Nephron progenitor cell (in vitro differentiated cells): ENCODE measurements at places on chromosomes 2 and 18.

- no peak for DNase-seq
Measured at GRCh38 chr2:200275295-200276013, 31.0 kb upstream of the SPATS2L start.

GRCh38 chr18:59822612-59823550 is 76.9 kb upstream of the PMAIP1 start:
- no peak for DNase-seq

GRCh38 chr2:167471734-167472133 is 583.5 kb downstream of the XIRP2 start:
- DNase-seq = no peak

- no peak for DNase-seq
Measured at GRCh38 chr18:13614641-13615288, 111.6 kb downstream of the FAM210A start.

DNA sequence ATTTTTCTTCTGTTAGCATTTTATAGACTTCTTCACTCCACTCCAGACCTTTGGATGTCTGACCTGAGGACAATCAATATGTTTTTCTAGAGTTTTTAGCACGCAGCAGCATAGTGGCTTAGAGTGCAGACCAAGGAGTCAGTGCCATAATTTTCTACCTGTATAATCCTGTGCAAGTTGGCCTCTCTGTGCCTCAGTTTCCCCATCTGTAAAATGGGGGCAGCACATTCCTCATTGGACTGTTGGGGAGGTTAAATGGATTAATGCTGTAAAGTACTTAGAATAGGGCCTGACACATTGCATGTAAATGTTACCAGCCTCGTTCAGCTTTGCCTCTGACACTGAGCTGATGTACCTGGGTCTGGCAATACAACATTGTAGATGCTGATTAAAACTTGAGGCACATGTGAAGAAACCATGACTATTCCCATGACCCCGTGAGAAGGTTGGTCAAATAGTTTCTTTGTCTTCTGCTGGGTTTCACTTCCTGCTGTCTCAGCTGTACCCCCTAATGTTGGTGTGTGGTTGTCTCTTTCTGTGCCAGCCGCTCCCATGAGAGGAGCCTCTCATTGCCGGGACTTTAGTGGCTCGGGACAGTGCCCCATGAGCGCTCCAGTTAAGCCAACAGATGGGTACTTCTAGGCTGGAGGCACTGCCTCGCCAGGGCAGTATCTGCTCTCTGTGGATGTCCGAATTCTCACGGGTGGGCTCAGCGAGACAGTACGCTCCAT is 125.3 kb downstream of the SH3RF3 start:
- DNase-seq = no peak
